ENCODE measurements at places on chromosomes 5 and 9. TPM values are rescaled to one million over a fixed set of nuclear protein-coding genes. Genes with fewer than 3 reads are reported as not detected.

The SOHLH1 gene
- not detected for polyA plus RNA-seq

The PCDHGB4 gene
- polyA plus RNA-seq: 0.31 TPM

The KIAA0825 gene
- polyA plus RNA-seq: 1.1 TPM

The FRMPD1 gene
- polyA plus RNA-seq: not detected

The LECT2 gene
- polyA plus RNA-seq: not detected

The ZNF483 gene
- polyA plus RNA-seq: 0.69 TPM

The C1QTNF3 gene
- 0.92 TPM for polyA plus RNA-seq

The PCDHA9 gene
- polyA plus RNA-seq: not detected

The AFF4 gene
- polyA plus RNA-seq: 8.9 TPM
